ENCODE measurements at places on chromosomes 5 and 9. TPM values are rescaled to one million over a fixed set of nuclear protein-coding genes. Genes with fewer than 3 reads are reported as not detected.

The CYLC2 gene
- not detected for total RNA-seq

The PCDHB10 gene
- total RNA-seq = 1.2 TPM

The CARTPT gene
- not detected for total RNA-seq

The C1QTNF3 gene
- total RNA-seq = 10.4 TPM

The ADCY2 gene
- 10.1 TPM for total RNA-seq

The ORM2 gene
- total RNA-seq = not detected

The CCDC192 gene
- 2.0 TPM for total RNA-seq

The LRRC14B gene
- total RNA-seq = not detected
